Esophagus (tissue), 2 donors: ENCODE measurements at places on chromosomes 6 and 20. TPM values are rescaled to one million over a fixed set of nuclear protein-coding genes. Genes with fewer than 3 reads are reported as not detected.

The ARFGEF3 gene
- polyA plus RNA-seq = 0.20 TPM

The KHDC1 gene
- polyA plus RNA-seq = 0.84 TPM

The RAD21L1 gene
- polyA plus RNA-seq = not detected

The SSTR4 gene
- polyA plus RNA-seq = not detected

The PSMB8 gene
- polyA plus RNA-seq = 63.1 TPM

The PRICKLE4 gene
- polyA plus RNA-seq = 8.9 TPM

The PPIL6 gene
- 0.82 TPM for polyA plus RNA-seq

The RNF217 gene
- 3.4 TPM for polyA plus RNA-seq

The CST11 gene
- polyA plus RNA-seq = 0.12 TPM

The TDRD6 gene
- 0.41 TPM for polyA plus RNA-seq
